ENCODE measurements at places on chromosomes 3 and 15. TPM values are rescaled to one million over a fixed set of nuclear protein-coding genes. Genes with fewer than 3 reads are reported as not detected.

Gene PATL2
- 0.33 TPM for total RNA-seq

Gene TTLL13
- 0.16 TPM for total RNA-seq

Gene ZBTB20
- total RNA-seq, result 0.75 TPM

Gene SLC12A8
- 1.3 TPM for total RNA-seq

Gene KIF7
- 4.9 TPM for total RNA-seq

Gene STRIT1
- total RNA-seq, result not detected

Gene GABRB3
- 78.3 TPM for total RNA-seq

Gene SLC12A1
- not detected for total RNA-seq

Gene CLDN18
- not detected for total RNA-seq

Gene GADL1
- total RNA-seq, result not detected

Gene LEKR1
- 1.1 TPM for total RNA-seq

Gene RBM5
- total RNA-seq, result 30.9 TPM

Gene DGKG
- total RNA-seq, result 9.0 TPM

Gene CFAP92
- 0.05 TPM for total RNA-seq

Gene TLR9
- total RNA-seq, result not detected

Gene RASGRP1
- 0.37 TPM for total RNA-seq

Gene CCNB2
- total RNA-seq, result 107 TPM

Gene TMEM207
- total RNA-seq, result not detected

Gene CTDSPL2
- total RNA-seq, result 17.7 TPM

Gene CASR
- total RNA-seq, result not detected

Gene AP3B2
- total RNA-seq, result 0.64 TPM

Gene ROBO1
- 14.8 TPM for total RNA-seq

Gene HYAL1
- total RNA-seq, result 0.31 TPM

Gene TMEM266
- total RNA-seq, result 0.05 TPM

Gene SEMA3G
- total RNA-seq, result 0.04 TPM

Gene SLCO2A1
- total RNA-seq, result 0.06 TPM

Gene LRRN1
- total RNA-seq, result not detected

Gene GOLGA6A
- total RNA-seq, result not detected

Gene ANKRD63
- total RNA-seq, result 0.20 TPM

Gene CKMT1B
- 4.8 TPM for total RNA-seq

Gene CELSR3
- total RNA-seq, result 4.4 TPM

Gene GPR160
- 1.0 TPM for total RNA-seq

Gene GNB5
- 50.2 TPM for total RNA-seq

Gene IL17RE
- total RNA-seq, result 1.0 TPM

Gene NECTIN3
- 22.5 TPM for total RNA-seq

Gene HRG
- total RNA-seq, result not detected

Gene FGF12
- 0.38 TPM for total RNA-seq

Gene TRPM1
- total RNA-seq, result not detected

Gene ATP8B4
- total RNA-seq, result 1.6 TPM

Gene LRRC31
- not detected for total RNA-seq

Gene CCDC13
- 0.79 TPM for total RNA-seq

Gene GPR149
- not detected for total RNA-seq

Gene PRR20G
- not detected for total RNA-seq

Gene CDV3
- total RNA-seq, result 127 TPM

Gene LYZL4
- total RNA-seq, result not detected

Gene HIGD2B
- total RNA-seq, result not detected

Gene SLC15A2
- total RNA-seq, result 0.36 TPM

Gene ITGB5
- 410 TPM for total RNA-seq

Gene CYP1A2
- total RNA-seq, result not detected

Gene TEX55
- not detected for total RNA-seq

Gene WDR93
- 0.20 TPM for total RNA-seq
